ENCODE measurements at places on chromosomes 5 and 9. TPM values are rescaled to one million over a fixed set of nuclear protein-coding genes. Genes with fewer than 3 reads are reported as not detected.
A peak's percentile ranks its signal among the peaks of the same experiment; 100 is the strongest.

DNA sequence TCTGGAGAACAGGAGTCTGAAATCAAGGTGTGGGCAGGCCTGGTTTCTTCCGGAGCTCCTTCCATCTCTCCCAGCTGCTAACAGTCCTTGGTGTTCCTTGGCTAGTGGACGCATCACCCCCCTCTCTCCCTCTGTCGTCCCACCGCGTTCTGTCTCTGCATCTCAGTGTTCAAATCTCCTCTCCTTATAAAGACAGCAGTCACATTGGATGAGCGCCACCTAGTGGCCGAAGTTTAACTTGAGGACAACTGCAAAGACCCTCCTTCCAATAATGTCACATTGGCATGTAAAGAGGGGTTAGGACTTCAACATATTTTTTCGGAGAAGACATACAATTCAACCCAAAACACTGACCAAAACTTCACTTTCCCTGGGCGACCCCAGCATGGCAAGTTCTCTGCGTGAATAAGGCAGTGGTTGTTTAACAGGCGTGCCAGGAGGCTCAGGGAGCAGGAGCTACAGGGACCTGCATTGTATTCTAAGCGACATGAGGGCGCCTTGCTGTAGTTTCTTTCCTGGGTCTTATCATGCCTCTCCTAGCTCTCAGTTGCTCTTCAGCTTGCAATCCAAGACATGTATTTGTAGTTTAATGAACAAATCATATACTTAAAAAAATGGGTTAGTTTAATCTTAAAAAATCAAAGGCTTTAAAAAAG, 27.9 kb upstream of the BASP1 start:
- peak; percentile 77 for DNase-seq
- H3K4me1 ChIP-seq = no peaks in the 10 kb centered on the region
- H3K27ac ChIP-seq = peak overlapping the region; percentile 19
- no peak overlapping the region for H3K4me3 ChIP-seq

DNA sequence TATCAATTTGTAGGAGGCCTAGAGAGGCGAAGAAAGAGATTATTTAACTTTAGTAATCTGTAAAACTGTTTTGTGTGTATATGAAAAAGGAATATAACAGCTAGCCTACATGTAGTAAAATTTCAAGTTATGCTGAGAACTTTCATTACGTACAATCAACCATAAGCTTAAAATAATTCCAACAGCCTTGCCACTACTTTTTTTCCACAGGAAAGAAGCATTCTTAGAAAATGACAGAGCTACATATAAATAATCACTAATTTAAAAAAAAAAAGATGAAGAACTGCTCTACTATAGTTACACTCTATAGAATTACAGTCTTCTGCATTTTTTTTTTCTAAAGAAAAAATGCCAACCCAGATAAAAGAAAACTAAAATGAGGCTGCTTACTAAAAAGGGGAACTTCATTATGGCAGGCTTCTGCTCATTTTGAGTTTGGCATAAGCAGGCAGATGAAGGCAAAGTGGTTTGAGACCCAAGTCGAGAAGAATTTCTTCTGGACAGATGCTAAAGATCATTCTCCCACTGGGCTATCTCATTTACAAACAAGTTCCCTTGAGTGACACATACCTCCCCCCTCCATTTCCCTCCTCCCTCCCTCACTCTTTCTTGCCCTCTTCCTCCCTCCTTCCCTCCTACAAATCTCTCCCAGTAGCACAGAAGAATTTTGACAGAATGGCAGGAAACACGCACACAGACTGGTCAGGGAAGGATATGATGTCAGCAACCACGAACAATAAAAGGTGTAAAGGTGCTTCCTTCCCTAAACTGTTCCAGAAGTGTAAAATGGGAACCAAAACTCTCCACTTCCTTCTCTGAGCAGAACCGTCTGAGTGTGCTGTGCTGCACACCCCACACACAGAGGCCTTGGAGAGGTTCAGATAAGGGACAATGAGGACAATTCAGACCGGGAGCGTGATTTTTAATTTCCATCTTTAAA, 56.1 kb downstream of the MEF2C start:
- H3K27me3 ChIP-seq = no peaks in the 10 kb centered on the region
- H3K27ac ChIP-seq = peak overlapping the region; percentile 70
- no peak overlapping the region for H3K4me3 ChIP-seq
- H3K36me3 ChIP-seq = no peaks in the 10 kb centered on the region

- no peak for DNase-seq
- no peaks in the 10 kb centered on the region for H3K4me1 ChIP-seq
- H3K36me3 ChIP-seq = no peaks in the 10 kb centered on the region
- H3K4me3 ChIP-seq = no peak overlapping the region
- no peaks in the 10 kb centered on the region for H3K27me3 ChIP-seq
- no peak overlapping the region for H3K27ac ChIP-seq
Measured at GRCh38 chr5:153212471-153212870, 278.0 kb upstream of the GRIA1 start.

GRCh38 chr5:68285075-68285840, 69.7 kb downstream of the PIK3R1 start:
- H3K27ac ChIP-seq = peak overlapping the region; percentile 94
- no peaks in the 10 kb centered on the region for H3K27me3 ChIP-seq
- no peak for DNase-seq
- no peaks in the 10 kb centered on the region for H3K36me3 ChIP-seq

- no peak overlapping the region for H3K27ac ChIP-seq
- no peak overlapping the region for H3K4me3 ChIP-seq
- H3K36me3 ChIP-seq = no peaks in the 10 kb centered on the region
- H3K4me1 ChIP-seq = no peaks in the 10 kb centered on the region
Measured at GRCh38 chr9:72491242-72491641, 30.2 kb upstream of the TMC1 start.

CDH18 gene
- total RNA-seq = not detected

- H3K4me3 ChIP-seq = no peak overlapping the region
- no peak for DNase-seq
- H3K27ac ChIP-seq = no peak overlapping the region
- no peaks in the 10 kb centered on the region for H3K4me1 ChIP-seq
- no peaks in the 10 kb centered on the region for H3K27me3 ChIP-seq
Measured at GRCh38 chr9:32502464-32502863, 23.5 kb downstream of the RIGI start.

ARL14EPL gene
- total RNA-seq = not detected

- no peaks in the 10 kb centered on the region for H3K36me3 ChIP-seq
- H3K4me1 ChIP-seq = no peaks in the 10 kb centered on the region
- H3K4me3 ChIP-seq = no peak overlapping the region
- DNase-seq = no peak
- no peak overlapping the region for H3K27ac ChIP-seq
- H3K27me3 ChIP-seq = no peaks in the 10 kb centered on the region
Measured at GRCh38 chr5:33579152-33579551, 138.4 kb downstream of the TARS1 start.

DNA sequence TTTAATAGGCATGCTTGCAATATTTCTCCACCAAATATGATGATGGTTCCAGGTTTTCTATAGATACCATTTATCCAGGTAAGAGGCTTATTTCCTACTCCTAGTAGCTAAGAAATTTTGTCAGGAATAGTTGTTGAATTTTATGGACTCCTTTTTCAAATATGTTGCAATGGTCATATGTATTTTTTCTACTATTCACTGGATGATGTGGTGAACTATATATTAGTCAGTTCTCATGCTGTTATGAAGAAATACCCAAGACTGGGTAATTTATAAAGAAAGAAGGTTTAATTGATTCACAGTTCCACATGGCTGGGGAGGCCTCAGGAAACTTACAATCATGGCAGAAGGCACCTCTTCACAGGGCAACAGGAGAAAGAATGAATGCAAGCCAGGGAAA, 141.1 kb upstream of the NR3C1 start:
- H3K4me3 ChIP-seq = no peak overlapping the region
- H3K27ac ChIP-seq = no peak overlapping the region
- DNase-seq = no peak
- no peaks in the 10 kb centered on the region for H3K4me1 ChIP-seq

- H3K4me3 ChIP-seq = no peak overlapping the region
- no peaks in the 10 kb centered on the region for H3K4me1 ChIP-seq
- no peak overlapping the region for H3K27ac ChIP-seq
- H3K36me3 ChIP-seq = no peaks in the 10 kb centered on the region
Measured at GRCh38 chr9:6628704-6629103, 16.8 kb downstream of the GLDC start.

DNA sequence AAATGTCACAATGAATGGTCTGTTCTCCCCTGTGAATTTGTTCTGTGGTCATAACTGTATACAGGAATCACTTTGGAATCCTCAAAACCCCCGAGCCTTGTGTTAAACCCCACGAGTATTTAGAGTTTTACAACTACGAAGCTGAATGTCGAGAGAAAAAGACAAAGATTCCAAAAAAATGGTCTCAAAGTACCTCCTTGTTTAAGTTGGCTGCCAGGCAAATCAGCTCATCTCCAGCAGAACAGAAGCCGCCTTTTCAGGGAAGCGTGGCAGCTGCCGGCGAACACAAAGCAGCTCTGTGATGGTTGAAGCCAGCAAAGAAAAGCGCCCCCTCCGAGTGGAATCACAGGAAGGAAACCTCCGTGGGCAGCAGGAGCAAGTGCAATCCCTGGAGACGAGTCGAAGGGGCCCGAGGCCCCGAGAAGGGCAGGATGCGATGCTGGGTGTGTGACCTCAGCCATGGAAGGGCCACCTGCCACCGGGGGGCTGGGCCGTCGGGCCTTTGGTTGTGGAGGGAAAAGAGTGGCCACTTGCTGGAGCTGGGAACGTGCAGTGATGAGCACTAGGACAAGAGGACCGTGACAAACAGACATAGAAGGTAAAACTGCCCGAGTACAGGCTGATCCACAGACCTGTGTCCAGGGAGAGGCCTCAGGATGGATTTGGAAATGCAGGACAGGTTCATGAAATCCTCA, 706.4 kb downstream of the SEMA5A start:
- no peak overlapping the region for H3K27ac ChIP-seq
- no peaks in the 10 kb centered on the region for H3K36me3 ChIP-seq
- DNase-seq = no peak
- H3K27me3 ChIP-seq = no peaks in the 10 kb centered on the region
- H3K4me3 ChIP-seq = no peak overlapping the region

DNA sequence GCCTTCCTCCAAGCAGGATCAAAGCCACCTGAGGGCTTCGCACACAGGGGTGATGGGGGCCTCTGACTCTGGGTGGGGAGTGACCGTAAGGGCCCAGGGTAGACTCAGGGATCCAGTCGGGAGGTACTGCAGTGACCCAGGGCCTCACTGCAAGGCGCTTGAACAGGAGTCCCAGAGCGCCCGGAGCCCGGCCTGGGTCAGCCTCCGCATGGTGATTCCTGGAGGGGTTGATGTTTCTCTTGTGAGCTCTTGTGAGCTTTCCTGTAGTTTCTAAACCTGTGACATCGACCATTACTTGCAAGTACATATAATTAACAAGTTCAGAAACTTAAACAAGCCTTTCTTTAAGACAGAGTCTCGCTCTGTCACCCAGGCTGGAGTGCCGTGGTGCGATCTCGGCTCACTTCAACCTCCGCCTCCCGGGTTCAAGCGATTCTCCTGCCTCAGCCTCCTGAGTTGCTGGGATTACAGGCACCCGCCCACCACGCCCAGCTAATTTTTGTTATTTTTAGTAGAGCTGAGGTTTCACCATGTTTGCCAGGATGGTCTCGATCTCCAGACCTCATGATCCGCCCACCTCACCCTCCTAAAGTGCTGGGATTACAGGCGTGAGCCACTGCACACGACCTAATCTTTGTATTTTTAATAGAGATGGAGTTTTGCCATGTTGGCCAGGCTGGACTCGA, 19.8 kb downstream of the PTGES start:
- no peak for DNase-seq
- no peak overlapping the region for H3K4me3 ChIP-seq
- H3K4me1 ChIP-seq = peaks cover 3% of the 10 kb centered on the region
- H3K36me3 ChIP-seq = no peaks in the 10 kb centered on the region
- no peak overlapping the region for H3K27ac ChIP-seq

- H3K36me3 ChIP-seq = no peaks in the 10 kb centered on the region
- H3K4me3 ChIP-seq = no peak overlapping the region
- no peak for DNase-seq
- no peak overlapping the region for H3K27ac ChIP-seq
Measured at GRCh38 chr5:131814990-131815389, 18.2 kb upstream of the FNIP1 start.

DNA sequence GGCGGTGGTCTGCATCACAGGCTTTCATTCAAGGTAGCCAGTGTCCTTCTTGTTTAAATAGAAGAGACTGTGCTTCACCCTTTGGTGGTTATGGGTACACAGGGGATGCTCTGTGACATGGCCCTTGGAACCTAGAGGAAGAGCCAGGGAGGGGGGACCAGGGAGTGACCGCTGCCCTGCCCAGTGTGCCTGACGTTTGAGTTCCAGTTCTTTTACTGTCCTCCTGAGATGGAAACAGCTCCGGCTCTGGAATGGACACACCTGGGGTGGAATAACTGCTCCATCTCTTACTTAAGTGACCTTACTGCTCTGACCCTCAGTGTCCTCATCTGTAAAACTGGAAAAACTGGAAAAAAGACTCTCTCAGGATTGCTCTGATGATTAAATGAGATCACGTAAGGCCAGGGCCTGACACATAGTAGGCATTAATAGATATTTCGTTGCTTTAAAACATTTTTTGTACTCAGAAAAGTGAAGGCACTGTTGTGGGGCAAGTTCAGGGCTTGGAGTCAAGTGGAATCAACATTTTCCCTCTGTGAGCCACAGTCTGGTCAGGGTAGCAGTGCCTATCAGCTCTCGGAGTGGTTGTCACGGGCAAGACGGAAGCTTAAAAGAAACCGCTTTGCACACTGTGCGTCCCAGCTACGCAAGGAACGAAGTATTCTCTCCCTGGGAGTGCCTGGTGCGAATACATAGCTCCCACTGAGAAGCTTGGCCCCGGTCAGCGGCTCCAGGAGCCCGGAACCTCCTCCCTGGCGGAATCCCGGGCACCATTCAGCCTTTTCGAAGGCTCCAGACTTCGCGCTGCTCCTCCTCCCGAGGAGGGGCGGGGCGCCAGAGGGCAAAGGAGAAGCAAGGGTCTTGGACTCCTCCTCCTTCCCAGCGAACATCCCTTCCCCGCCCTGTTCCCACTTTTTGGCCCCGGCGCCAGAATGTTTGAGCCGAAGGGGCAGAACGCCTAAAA, 5.8 kb downstream of the POU4F3 start:
- peaks cover 72% of the 10 kb centered on the region for H3K27me3 ChIP-seq
- H3K36me3 ChIP-seq = no peaks in the 10 kb centered on the region
- no peaks in the 10 kb centered on the region for H3K4me1 ChIP-seq

DNA sequence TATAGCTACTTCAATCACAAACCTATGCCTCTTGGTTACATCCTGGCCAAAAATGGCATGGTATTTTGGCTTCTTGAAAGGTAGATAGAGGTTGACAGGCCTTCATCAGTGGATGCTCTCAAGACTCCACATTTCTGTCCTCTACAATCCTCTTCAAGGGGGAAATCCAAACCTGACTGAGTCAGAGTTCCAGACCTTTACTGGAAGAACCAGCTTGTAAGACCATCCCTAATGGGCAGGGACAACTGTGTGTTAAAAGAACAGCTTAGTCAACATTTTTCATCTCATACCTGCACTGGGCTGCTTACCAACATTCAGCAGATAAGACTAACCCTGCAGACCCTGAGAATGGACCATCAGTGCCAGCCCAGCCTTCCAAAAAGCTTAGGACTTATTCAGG, 155.7 kb downstream of the CDK5RAP2 start:
- H3K36me3 ChIP-seq = no peaks in the 10 kb centered on the region
- H3K4me3 ChIP-seq = no peak overlapping the region
- H3K4me1 ChIP-seq = no peaks in the 10 kb centered on the region

EQTN gene
- total RNA-seq = 0.98 TPM

GRCh38 chr5:107487056-107487542, 183.6 kb downstream of the EFNA5 start:
- H3K4me3 ChIP-seq = no peak overlapping the region
- H3K27me3 ChIP-seq = no peaks in the 10 kb centered on the region
- no peak for DNase-seq
- H3K36me3 ChIP-seq = no peaks in the 10 kb centered on the region
- H3K27ac ChIP-seq = peak overlapping the region; percentile 79
- no peaks in the 10 kb centered on the region for H3K4me1 ChIP-seq

All from breast epithelium (tissue), 4 donors.